ENCODE measurements at places on chromosomes 3 and 15.

DNA sequence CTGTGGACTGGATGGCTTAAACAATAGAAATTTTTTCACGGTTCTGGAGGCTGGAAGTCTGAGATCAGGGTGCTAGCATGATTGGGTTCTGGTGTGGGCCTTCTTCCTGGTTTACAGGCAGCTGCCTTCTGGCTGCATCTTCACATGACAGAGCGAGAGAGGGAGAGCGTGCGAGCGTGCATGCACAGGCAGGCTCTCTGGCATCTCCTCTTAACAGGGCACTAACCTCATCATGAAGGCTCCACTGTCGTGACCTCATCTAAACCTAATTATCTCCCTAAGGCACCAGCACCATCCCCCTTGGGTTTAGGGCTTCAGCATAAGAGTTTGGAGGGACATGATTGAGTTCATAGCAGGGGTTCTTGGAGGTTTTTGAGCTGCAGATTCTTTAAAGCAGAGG lies 292.0 kb upstream of the C2CD4B start:
- DNase-seq = no peak

GRCh38 chr3:170054204-170054603 lies 16.4 kb downstream of the GPR160 start:
- DNase-seq = no peak

DNA sequence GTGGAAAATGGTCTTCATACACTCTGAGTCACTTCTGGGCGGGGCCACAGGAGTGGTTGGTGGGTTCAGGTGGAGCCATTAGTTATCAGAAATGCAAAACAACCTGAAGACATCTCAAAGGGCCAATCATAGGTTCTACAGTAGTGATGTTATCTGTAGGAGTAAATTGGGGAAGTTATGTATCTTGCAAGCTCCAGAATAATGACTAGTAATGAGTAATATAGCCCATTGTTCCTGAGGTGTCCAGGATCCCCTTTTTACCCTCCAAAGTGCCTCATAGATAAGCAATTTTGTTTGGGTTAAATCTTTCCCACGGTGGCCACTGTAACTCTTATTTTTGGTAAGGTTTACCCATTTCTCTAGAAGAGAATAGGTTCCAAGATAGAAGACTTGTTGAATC lies 91.7 kb downstream of the PIK3R4 start:
- no peak for DNase-seq

DNA sequence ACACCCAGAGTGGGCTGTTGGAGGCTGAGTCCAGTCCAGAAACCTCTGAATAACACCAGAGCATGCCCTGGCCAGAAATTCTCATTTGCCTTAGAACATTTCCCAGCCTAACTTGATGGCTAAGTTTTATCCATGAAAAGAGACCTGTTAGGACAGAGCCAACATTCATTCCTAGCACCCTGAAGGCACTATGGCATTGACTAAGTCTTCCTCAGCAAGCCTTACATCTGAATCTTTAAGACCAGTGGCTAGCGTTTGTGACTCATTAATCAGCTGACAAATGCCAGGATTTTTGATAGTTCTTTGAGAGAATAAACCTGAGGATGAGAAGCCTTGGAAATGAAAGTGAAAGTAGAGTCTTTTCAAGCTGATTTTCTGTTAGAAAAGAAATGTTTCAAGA lies 1087.1 kb upstream of the ALCAM start:
- DNase-seq = no peak

DNA sequence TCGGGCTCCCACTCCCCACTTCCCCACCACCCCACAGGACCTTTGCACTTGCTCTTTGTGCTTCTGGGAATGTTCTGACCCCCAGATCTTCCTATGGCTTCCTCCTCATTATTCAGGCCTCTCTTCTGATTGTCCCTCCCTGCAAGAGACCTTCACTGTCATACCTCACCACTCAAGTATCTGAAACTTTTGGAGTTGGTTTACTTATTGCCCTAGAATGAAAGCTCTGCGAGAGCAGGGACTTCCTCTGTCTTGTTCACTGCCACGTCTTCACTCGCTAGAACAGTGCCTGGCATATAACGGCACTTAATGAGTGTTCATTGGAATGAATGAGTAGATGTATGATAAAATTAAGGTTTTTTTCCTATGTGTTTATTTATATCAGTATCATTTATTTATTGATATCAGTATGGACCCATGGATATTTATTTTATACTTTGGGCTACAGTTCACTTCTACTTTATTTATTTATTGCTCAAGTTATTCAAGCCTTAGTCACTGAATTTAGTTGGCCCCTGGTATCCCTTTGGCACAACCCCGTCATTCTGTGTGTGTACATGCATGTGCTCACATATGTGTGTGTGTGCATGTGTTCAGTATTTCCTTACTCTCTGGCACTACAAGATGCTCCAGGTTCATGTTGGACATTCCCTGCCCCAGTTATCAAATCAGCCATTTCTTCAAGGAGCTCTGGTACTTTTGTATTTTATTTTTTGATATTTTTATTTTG lies 197.6 kb downstream of the THSD4 start:
- DNase-seq = no peak

GRCh38 chr3:190192087-190192486 lies 71.4 kb upstream of the P3H2 start:
- DNase-seq = no peak

DNA sequence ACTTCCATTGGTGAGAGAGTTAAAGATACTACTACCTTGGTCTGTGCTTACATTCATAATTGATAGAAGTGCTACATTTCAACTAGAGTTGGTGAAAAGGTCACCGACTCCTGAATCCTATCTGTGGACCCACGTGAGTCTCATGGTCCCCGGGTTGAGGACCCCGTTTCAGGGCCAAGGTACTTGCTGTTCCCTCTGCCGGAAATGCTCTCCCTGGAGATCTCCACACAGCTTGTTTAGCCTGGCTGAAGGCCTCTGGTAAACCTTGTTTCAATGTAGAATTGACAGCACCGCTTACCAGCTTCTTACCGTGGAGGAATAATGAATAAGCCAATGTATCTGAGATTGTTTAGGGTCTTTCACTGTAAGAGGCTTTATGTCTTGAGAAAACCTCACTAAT lies 226.0 kb upstream of the GOLGA6L4 start:
- no peak for DNase-seq

GRCh38 chr3:27216955-27217552 lies 152.1 kb downstream of the NEK10 start:
- no peak for DNase-seq

- DNase-seq = no peak
These were observed 18.5 kb downstream of the ALCAM start for GRCh38 chr3:105385179-105385578.

DNA sequence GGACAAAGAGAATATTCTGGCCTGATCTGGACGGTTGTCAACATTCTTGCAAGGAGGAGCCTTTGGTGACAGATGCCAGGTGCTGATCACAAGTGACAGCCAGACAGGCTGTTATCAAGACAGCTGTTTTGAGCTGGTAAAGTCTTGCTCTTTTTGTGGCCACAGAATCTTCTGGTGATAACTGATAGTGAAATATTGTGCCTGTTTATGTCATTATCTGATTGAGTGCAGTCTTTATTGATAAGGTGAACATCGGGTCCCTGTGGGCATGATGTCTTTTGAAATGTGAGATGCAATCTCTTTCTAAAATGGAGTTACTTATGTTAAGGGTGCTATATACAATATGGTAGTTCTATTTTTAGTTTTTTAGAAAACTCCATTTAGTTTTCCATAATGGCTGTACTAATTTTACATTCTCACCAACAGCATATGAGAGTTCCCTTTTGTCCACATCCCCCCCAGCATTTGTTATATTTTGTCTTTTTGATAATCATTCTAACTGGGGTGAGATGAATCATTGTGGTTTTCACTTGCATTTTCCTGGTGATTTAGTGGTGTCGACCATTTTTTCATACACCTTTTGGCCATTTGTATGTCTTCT lies 10.7 kb downstream of the CEP63 start:
- DNase-seq = no peak

GRCh38 chr3:23615068-23615467 lies 190.7 kb upstream of the UBE2E1 start:
- no peak for DNase-seq

DNA sequence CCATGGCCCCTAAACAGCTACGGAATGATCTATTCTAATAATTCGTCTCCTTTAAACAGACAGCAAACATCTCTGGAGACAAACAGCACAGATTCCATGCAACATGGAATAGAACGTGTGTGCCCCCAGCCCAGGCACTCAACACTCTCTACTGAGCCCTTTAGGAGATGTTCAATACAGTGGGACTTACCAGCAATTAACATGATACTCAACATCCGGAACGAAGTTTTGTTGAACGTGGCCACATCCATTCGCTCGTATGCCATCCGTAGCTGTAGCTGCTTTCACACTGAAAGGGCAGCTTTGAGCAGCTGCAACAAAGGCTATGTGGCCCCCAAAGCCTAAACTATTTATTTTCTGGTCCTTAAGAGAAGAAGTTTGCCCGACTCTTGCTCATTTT lies 3.5 kb downstream of the ADAMTS17 start:
- DNase-seq = no peak

- peak; percentile 41 for DNase-seq
These were observed 157.9 kb upstream of the BHLHE40 start for GRCh38 chr3:4821338-4821737.

DNA sequence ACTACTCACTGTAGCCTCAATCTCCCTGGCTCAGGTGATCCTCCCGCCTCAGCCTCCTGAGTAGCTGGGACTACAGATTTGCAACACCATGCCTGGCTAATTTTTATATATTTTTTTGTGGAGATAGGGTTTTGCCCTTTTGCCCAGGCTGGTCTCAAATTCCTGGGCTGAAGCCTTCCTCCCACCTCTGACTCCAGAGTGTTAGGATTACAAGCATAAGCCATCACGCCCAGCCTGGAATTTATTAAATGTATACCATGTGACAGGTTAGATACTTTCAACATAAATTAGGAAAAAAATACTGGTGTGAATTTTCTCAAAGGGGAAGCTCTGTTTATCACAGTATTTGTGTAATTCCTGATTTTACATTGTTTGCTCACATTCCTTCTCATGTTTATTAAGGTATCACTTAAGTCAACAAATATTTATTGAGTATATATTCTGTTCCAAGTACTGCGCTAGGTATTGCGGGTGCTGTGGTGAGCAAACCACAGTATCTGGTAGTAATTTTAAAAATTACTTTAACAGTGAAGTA lies 24.8 kb downstream of the PPP4R2 start:
- no peak for DNase-seq

DNA sequence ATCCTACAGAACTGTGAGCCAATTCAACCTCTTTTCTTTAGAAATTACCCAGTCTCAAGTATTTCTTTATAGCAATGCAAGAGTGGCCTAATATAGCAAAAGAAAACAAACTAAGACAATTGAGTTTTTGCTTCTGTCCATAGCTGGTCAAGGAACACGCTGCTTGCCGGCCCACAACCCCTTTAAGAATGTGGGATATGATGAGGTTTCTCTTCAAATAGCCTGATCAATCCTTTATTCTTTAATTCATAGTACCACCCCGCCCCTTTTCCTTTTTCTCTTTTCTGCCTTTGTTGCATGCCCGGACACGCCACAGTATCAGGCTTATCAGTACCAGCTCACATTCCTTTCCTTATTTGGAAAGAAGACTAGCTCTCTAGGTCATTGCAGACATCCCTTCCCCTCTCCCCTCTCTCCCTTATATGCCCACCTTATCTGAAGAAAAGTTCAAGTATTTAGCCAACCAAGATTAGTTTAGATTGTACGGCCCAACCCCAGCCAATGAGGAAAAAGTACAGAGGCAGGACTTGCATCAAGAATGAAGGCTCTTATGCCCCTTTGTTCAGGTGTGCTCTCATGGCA lies 404.5 kb downstream of the OCA2 start:
- DNase-seq = no peak

DNA sequence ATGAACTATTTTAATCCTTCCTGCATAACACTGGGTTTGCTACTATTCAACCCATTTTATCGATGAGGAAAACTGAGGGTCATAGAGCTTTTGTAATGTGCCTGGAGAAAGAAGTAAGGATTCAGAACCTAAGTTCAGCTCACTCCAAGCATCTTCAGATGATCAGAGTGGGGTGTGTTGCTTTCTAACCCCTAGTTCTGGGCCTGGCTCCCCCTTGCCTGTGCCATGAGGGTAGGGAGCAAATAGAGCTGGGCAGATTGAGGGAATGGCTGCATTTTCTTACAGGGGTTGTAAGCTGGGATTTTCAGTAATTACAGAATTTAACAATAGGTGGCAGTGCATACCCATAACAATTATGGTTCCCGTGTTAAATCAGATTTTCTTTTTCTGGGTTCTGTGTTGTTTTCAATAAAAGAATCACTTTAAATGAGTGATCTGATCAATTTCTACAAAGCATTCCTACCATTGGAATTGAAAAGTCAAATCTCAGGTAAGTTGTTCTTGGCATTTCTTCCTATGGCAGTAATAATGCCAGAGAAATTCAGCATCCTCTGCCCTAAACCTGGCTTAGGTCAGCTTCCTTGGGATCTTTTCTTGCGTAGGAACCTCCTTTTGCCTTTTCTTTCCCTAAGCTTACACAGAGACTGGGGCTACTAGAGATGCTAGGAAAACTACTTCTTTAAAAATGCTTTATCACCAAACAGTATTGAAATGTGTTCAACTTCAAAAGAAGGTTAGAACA lies 103.8 kb upstream of the IL12A start:
- DNase-seq = no peak

- no peak for DNase-seq
These were observed 256.4 kb upstream of the TPM1 start for GRCh38 chr15:62785881-62786828.

DNA sequence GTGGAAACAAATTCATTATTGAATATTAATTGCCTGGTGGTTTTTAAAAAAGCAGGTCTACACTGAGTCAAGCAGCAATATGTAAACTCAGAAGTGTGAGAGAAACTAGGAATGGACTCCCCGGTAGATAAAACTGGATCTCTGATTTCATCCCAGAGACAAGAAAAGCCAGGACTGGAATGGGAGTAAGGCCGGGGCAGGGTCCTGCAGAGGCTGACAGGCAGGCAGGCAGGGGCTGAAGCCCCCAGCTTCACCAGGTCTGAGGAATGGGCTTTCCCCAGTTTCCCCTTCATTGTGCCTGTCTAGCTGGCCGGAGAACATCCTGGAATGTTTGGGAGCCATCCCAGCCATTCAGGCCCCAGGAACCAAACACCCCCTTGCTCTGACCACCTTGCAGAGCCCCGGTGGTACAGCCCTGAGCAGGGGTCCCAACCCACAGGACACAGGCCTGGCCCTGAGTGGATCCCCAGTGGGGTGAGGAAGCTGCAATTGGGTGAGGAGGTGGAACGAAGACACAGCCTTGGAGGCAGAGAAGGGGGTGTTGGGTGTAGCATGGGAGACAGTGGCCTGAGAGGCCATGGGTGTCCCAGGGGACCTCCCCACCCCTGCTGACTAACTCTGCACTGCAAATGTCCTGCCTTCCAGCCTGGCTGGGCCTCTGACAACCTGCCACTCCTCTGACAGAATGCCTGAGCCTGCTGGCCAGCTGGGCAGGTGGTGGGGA lies 31.7 kb upstream of the XYLB start:
- DNase-seq = no peak

GRCh38 chr15:35281515-35281914 lies 196.4 kb upstream of the NANOGP8 start:
- DNase-seq = no peak

- DNase-seq = no peak
These were observed 293.1 kb downstream of the GBE1 start for GRCh38 chr3:81468391-81468790.
